ENCODE measurements at places on chromosomes 16 and 17.

DNA sequence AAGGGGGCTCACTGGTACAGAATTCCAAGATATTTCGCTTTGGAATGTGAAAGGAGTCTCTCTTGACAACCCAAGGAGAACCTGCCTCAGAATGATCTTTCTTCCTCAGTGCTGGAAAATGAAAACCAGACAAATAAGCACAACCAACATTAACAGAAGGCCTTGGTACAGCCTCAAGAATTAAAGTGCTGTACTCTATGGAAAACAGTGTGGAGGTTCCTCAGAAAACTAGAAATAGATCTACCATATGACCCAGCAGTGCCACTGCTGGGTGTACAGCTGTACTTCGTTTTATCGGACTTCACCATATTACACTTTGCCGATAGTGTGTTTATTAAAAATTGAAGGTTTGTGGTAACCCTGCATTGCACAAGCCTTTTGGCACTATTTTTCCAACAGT, 25.2 kb downstream of the HLF start:
- no peak for DNase-seq

DNA sequence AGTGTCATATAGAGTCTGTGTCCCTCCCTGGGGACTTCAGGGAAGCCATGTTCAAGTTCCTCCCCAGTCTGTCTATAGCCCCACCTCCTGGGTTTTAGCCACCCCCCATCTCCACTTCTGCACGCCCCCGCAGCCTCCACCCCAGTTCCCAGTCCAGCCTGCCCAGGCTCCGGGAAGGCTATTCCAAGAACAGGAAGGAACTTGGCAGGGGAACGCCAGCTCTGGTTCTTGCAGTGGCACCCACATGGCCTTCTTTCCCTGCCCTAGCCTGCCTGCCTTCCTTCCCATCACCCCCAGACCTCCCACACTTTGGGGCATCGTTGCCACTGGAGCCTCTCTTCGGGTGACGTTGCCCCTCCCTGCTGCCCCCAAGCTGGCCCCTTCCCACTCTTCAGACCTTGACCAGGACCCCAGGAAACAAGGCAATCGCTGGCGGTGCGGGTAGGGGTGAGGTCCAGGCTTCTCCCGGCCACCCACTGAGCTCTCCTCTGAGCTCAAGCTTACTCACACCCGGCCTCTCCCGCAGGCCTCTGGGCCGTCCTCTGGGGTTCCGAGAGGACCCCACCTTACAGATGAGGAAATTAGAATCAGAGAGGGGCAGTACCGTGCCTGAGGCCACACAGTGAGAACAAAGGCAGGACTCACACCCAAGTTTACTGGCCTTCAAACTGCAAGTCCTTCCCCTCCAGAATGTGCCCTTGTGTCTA, 9.2 kb upstream of the CES4A start:
- DNase-seq, result no peak

DNA sequence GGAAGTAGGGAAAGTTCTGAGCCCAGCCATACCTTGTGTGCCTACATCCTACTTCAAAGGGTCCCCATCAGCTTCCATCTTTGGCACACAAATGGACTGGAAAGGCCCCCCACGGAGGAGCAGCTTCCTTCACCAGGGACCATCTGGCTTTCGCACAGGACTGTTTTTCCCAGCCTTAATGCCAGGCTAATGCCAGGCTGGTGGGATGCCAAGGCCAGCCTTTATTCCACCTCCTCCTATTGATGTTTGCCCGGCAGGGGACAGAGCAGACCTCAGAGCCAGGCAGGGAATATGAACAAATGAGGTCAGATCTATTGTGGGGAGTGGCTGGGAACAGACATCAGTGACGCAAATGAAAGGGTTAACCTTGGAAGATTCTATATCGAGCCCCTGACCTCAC, 5.7 kb downstream of the GPR179 start:
- no peak for DNase-seq

- no peak for DNase-seq
Measured at GRCh38 chr16:3771513-3771912, 54.2 kb upstream of the TRAP1 start.

- DNase-seq, result peak; percentile 62
Measured at GRCh38 chr17:19724501-19725420, 8.4 kb upstream of the SLC47A2 start.

DNA sequence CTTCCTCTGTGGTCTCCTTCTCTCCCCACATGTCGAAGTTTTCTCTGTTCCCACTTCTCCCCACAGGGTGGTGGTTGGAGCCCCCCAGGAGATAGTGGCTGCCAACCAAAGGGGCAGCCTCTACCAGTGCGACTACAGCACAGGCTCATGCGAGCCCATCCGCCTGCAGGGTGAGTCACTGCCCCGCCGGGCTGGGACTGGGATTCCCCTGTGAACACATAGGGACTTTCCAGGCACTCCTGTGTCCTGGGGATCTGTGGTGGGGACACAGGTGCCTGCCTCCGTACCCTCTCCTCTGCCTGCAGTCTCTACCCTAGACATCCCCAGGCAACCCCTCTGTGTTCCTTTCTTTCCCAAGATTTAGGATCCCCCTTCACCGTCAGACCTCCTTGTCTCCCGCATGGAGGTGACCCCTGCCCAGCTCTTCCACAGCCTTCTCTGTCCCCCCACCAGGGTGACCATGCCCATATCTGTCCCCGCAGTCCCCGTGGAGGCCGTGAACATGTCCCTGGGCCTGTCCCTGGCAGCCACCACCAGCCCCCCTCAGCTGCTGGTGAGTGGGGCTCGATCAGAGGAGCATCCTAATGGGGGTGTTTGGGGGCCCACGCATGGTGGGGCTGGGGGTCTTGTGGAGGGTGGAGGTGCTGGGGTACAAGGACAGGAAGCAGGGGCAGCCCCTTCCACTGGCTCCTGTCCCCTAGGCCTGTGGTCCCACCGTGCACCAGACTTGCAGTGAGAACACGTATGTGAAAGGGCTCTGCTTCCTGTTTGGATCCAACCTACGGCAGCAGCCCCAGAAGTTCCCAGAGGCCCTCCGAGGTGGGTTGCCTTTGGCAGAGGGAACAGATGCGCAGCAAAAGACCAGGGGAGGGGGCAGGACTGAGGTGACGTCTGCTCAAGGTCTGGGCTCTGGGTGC, 5.8 kb downstream of the ITGAM start:
- no peak for DNase-seq

- DNase-seq, result no peak
Measured at GRCh38 chr17:66347661-66348514, 45.5 kb downstream of the PRKCA start.
